ENCODE measurements at places on chromosomes 6 and 20.

DNA sequence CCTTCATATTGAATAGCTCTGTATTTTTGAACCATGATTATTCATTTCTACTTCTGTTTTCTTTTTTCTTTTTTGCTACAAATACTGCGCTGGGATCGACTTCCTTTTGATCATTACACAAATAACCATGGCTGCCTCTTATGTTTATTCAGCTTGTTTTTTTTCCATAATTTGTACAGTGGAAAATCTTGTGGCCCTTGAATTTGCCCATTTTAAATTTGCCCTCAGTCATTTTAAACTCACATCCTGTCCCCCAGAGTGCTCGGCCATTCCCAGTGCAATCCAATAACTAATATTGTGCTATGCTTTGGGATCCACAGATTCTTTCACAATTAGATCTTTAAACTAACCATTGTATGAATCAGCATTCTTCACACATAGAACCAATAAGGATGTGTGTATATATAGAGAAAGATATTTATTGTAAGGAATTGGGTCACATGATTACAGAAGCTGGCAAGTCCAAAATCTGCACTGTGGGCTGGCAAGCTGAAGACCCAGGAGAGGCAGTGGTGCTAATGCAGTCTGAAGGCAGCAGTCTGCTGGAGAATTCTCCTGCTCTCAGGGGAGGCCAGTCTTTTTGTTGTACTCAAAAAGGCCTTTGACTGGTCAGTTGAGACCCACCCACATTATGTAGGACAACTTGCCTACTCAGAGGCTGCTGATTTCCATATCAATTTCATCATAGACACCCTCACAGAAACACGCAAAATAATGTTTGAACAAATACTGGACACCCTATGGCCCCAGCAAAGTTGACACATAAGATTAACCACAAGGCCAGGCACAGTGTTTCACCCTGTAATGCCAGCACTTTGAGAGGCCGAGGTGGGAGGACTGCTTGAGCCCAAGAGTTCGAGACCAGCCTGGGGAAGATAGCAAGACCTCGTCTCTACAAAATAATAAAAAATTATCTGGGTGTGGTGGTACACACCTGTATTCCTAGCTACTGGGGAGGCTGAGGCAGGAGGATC is 147.1 kb downstream of the MTHFD1L start:
- DNase-seq: no peak

DNA sequence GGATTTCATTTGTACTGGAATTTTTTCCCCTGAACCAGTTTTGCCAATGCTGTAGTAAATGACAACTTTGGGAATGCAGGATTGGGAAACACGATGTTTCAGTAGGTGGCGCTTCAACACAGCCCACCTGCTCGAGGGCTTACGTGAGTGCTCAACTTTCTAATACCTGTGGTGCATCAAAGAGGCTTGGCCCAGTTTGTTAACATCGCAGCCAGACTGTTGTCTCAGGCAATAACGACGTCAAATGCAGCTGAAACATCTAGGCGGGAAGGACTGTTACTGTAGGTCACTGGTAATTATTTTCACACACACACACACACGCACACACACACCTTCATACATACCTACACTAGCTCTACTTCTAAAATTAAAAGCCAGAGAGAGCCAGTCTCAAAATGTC is 815.5 kb upstream of the SLC35B3 start:
- DNase-seq: peak; percentile 74

DNA sequence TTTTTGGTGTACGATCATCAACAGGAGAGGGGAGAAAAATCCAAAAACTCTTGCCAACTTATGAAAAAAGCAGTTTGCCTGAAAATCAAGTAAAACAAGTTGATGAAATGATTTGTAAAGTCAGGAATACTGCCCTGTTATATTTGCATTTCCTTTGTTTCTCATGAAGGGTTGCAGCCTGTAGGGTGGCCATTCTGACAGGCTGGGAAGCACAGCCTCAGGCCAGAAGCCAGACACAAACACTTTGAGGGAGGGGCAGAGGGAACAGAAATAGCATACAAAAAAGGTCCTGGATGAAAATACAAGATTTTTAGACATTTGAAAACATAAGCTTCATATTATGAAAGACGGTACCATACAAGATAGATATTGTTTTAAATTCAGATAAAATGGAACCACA is 109.8 kb downstream of the DTNBP1 start:
- no peak for DNase-seq

DNA sequence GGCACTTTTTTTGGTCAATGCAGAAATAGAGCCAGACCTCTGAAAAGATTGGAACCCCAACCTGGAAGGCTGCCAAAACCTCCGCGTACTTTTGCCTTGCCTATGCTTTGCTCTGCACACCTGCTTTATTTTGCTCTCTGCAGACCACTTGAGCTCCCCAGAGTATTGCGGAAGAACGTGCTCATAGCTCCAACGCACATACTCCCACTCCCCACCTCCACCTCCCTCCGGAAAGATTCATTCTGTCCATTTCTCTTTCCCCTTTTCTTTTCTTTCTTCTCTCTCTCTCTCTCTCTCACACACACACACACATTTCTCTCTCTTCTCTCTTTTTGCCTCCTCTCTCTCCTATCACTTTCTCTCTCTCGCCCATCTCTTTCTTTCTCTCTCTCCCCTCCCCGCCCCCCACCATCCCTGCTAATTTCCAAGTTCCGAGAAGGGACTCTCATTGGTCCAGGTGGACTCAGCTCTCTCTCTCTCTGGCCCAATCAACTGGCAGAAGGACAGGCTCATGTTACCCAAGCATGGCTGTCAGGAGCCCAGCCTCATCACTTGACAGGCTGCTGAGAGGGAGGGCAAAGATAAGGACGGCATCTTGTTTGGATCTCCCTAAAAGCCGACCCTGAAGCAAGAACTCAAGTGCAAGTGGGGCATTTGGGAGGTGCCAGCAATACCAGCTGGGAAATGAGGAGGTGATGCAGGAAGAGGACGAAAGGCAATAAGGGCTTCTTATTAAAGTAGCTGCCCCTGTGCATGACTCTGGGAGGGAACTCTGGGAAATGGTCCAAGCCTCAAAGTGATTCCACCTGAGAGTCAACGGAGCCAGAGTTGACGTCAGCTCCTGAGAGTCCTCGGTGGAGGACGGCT is 246.1 kb downstream of the LY86 start:
- peak; percentile 96 for DNase-seq

DNA sequence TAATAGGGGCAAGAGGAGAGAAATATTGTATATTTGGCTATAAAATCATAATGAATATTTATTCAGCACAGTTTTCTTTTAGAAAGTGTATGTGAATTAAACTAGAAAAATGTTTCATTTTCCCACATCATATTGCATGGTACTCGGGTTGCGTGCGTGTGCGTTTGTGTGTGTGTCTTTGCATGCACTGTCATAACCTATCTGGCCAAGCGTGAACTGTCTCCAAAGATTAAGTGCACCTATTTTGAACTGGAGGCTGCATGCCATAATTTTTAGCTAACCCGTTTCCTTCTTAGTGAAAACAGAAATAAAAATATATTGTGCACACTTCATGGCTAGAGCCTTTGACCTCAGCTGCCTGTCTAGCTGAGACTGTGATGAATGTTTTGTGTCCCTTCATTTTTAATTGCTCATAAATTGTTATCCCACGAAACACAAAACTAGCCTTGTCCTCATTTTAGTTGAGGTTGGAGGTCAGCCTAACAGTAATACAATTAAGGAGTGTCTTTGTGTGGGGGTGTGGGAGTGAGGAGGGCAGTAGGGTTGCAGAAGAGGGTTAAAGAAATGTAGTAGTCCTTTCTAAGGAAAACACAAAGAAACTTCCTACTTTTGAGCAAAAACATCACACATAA is 336.1 kb upstream of the POU3F2 start:
- DNase-seq: no peak

DNA sequence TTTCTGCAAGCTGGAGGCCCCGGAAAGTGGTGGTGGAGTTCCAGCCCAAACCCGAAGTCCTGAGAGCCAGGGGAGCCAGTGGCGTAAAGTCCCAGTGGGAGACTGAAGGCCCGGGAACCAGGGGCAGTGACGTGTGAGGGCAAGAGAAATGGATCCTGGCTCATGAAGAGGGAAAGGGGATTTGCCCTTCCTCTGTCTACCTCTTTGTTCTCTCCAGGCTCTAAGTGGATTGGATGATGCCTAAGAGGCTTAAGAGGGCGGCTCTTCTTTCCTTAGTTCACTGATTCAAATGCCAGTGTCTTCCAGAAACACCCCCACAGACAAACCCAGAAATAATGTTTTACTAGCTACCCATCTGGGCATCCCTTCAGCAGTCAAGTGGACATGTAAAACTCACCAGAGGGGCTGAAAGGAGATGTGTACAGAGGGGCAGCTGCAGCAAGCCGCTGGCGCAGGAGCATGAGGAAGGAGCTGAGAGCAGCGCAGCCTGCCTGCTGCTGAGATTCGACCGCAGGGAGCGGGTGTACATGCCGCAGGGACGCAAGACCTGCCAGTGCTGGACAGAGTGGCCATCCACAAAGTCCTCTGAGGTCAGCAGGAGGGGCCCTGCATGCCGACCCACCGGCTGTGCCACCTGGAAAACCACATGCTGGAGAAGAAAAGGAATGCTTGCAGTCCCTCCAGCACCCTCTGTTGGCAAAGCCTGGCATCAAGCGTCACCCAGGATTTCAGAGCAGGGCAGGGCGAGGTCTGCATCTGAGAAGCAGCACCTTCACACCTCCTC is 29.5 kb downstream of the CDYL start:
- peak; percentile 49 for DNase-seq

- DNase-seq: no peak
These were observed 84.1 kb downstream of the SLC23A2 start for GRCh38 chr20:4916971-4917881.

- DNase-seq: no peak
These were observed 256 bp downstream of the CDK19 start for GRCh38 chr6:110815015-110815410.

DNA sequence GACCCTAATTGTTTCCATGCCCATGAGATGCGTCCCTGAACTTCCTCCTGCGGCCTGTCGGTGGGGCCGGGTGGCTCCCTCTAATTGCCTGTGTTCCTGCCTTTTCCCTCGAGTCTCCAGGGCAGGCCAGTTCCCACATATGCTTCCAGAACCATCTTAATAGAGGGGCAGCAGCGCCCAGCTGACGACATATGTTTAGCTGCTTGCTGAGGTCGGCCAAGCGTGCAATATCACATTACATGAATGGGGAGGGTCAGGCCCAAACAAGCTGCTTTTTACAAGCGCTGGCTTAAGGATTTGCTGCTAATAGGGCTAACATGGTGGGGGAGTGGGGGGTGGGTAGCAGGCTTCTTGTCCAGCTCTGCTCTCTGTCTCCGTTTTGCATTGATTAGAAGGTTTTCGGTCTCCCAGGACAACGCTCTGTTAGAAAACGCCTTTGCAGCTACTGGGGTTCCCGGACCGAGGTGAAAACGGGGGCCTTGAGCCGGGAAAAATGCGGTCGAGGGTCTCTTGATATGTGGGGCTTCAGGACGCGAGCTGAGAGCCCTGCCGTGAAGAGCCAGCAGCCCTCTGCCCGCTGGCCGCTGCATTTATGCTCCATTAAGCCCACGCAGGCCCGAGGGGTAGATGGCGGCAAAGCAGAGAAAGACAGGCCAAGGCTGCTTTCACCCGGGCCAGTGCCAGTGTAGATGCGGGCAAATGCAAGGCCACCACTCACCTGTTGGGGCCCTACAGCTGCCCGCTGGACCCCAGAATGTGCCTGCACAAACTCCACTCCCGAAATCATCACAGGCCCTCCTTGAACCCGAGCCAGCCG is 308.5 kb downstream of the BMP7 start:
- peak; percentile 71 for DNase-seq

- no peak for DNase-seq
These were observed 26.5 kb upstream of the SYNDIG1 start for GRCh38 chr20:24442909-24443308.

- DNase-seq: no peak
These were observed 140.7 kb downstream of the CARMIL1 start for GRCh38 chr6:25419879-25420278.

DNA sequence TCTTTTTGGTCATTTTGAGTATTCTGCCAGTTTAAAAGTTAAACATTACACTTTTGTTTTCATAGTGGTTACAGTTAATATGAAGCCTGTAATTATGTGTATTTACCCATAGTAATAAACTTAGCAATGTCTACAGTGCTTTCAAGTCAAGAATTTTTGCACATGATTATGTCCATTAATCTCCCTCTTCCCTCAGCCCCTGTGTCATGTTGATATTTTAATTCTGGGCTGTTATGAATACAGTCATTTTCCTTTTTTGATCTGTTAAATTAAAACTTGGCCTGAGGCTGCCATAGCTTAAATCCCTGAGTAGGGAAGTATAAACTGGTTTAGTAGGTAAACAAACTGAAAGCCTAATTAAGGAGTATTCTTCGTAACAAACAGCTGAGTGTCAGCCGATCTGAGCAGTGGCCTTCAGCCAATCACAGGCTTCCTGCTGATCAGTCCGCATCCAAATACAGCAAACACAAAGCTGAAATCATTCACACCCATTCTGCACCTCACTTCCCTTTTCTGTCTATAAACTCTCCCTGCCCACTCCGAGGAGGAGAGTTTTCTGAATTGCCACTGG is 9.5 kb upstream of the SFT2D1 start:
- peak; percentile 99 for DNase-seq

DNA sequence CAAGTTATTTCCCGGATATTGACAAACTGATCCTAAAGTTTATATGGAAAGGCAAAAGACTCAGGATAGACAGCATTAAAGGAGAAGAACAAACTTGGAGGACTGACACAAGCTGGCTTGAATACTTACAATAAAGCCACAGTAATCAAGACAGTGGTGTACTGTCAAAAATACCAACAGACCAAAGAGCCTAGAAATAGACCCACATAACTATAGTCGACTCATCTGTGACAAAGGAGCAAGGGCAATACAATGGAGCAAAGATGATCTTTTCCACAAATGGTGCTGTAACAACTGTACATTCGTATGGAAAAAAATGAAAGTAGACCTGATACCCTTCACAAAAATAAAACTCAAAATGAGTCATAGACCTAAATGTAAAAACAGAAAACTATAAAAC is 46.0 kb downstream of the ABHD12 start:
- DNase-seq: no peak

- no peak for DNase-seq
These were observed 844.3 kb upstream of the MANEA start for GRCh38 chr6:94733066-94733465.

DNA sequence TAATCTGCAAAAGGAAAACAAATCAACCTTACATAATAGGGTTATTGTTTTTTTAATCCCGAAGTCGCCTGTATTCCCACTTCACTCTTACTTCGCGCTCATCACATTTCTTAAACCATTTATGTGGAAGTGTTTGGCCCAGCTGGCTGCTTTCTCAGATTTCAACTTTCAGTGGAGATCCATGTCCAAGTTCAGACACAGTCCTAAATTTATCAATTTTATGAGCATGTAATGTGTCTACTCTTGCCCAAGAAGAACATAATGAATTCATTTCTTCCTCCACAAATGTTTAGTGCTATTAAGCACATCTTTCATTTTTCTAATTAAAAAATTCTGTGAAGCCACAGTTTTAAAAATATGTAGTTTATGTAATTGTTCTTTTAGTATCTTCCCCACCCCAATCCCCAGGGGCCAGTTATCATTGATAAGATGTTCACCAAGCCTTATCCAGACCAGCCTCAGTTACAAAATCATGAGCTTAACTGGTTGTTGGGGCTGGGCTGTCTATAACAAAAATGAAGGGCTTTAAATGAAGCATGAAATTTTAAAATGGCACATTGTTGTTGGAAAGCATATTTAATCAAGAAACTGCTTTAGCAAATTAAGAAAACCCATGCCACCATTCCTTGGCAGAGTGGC is 151.7 kb downstream of the UST start:
- no peak for DNase-seq

- DNase-seq: no peak
These were observed 145.1 kb downstream of the RIMS1 start for GRCh38 chr6:72031471-72031870.

GRCh38 chr20:63230800-63231268 is 4.9 kb upstream of the BIRC7 start:
- no peak for DNase-seq
